ENCODE measurements at places on chromosomes 5 and 9.

DNA sequence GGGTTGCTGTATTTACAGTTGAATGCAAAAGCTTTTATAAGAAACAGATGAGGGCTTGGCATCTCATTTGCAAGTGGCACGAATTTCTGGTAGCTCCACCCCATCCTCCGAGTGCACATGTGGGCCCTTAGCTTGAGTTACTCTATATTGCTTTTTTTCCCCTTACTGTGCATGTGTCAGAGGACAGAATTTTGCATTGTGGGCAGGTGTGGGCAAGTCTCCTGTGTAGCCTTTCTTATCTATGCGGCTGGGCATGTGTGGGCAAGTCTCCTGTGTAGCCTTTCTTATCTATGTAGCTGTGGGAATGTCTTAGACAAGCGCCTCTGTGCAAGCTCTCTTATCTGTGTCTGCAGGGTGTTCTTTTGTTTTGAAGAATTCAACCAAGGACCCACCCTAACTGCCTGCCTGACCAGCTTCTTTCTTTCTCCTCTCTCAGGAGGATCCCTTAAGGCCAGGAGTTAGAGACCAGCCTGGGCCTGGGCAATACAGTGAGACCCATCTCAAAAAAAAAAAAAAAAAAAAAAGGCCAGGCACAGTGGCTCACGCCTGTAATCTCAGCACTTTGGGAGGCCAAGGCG lies 34.1 kb upstream of the SIL1 start:
- DNase-seq = no peak

DNA sequence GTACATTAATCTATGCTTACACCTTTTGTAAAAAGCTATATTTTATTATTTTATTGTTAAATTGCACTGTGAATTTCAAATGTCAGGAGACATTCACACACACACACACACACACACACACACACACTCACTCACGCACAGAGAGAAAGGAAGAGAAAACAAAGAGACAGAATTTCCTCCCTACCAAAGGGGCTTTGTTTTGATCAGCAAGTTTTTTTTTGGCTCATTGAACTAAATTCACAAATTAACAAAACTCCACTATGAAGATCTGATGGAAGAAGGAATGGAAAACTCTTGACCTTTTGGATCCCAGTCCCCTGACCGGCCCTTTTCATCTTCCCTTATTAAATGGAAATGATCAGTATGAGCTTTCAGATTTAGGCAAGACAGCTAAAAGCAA lies 161.2 kb downstream of the PDE4D start:
- DNase-seq = no peak

DNA sequence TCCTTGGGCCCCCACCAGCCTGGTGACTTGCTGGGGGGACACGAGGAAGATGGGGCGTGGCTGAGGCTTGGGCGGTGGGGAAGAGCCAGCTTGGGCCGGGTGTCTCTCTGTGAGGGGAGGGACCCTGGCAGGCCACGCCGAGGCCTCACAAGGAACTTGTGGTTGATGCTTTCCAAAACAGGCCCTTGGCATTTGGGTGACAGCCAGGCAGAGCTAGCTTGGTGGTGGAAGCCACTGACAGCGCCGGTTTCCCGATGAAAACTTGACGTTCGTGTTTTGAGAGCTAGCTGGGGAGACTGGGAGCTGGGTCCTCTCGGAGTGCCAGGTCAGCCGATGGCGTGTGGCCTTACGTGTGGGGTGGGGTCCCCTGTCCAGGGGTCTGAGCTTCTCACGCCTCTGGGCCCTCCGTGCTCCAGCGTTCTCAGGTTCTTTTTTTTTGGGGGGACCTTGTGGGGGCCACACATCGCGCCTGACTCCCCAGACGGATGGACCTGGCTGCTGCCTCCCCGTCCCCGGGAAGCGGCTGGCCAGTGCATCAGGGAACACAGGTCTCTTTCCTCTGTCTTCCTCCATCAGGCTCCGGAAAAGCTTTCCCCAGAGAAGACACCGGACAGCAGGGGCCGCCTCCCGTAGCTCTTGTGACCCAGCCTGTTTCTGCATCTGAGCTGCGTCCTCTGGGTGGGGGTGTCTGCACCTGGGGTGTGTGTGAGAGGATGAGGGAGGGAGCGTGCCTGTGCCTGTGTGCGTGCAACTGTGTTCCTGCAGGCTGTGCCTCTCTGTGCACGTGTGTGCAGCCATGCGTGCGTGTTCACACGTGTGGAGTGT lies 129.3 kb upstream of the LPCAT1 start:
- no peak for DNase-seq

DNA sequence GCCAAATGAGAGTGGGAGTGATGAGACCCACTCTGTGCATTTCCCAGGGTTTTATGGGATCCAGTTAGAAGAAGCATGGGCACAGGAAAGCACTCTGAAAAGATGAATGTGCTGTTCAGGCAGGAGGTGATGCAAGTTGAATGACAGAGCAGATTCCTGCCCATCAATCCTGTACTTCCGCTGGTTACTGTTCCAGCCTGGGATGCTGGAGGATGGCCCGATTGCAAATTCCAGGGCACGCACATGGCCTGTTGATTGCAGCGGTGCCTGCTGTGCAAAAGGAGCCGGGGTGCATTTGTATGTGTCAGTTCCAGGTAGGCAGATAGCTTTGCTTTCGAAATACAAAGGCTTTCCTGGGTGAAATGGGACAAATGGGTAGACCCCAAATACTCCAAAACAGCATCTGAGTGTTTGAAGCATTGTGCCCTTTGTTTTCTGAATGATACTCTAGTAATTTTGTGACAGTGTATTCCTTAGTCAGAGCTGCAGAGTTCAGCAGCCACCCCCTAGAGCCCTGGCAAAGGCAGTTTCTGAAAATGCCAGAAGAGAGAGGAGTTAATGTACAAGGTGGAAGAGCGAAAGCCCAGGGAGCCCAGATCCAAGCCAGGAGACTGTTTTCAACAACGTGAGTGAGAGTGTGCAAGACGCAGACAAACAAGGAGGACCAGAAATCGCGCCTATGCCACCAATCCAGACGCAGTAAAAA lies 454.2 kb upstream of the CLINT1 start:
- DNase-seq = no peak

DNA sequence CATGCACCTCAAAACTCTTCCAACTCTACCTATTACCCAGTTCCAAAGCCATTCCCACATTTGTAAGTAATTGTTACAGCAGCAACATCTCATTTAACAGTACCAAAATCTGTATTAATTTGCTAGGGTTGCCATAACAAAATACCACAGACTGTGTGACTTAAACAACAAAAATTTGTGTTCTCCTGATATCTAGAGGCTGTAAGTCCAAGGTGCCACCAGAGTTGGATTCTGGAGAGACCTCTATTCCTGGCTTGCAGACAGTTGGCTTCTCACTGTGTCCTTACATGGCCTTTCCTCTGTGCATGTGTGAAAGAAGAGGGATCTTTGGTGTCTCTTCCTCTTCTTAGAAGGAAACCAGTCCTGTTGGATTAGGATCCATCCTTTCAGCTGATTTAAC lies 203.8 kb upstream of the PIK3R1 start:
- no peak for DNase-seq

DNA sequence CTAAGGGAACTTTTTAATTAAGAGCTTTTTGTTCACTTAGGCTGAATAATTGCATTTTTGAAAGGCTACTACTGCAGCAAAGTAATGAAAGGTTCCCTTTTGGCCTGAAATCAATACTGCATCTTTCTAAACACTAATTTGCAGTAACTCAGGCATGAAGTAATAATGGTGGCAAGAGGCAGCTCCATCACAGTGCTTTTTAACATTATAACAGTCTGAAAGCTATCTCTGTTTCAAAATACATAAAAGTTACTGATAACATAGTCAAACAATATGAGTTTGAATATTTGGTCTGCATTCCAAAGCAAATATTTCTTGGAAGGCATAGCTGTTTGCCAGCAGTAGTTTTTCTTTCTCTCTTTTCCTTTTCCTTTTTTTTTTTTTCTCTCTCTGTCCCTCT lies 113.4 kb downstream of the FBN2 start:
- no peak for DNase-seq

GRCh38 chr5:113531481-113532159 lies 18.1 kb downstream of the YTHDC2 start:
- DNase-seq = no peak

DNA sequence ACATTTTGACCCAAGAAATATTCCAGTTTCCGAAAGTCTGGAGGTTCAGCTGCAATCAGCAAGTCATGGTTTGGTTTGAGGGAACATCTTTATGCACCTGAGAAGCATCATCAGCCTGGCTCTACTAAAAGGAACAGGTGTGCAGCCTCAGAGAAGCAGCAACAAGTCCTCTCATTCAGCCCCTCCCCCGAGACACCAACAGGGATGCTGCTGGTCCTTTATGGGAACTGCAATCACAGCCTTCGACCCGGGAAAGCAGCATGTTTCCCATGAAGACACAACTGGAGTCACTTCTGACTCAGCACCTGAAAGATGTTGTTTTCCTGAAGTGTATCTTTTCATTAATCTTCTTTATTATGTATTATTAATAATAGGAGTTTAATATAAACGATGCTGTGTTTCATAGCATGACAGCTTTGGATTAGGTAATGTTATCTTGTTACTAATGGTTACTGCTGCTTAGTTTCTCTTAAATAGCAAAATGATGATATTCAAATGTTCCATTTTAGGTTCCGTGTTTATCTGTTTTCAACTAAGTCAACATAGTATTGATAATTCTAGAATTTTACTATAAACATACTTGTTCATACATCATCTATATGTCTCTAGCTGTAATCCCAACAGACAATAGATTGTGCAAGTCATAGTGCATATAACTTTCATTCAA lies 15.6 kb upstream of the NREP start:
- no peak for DNase-seq

DNA sequence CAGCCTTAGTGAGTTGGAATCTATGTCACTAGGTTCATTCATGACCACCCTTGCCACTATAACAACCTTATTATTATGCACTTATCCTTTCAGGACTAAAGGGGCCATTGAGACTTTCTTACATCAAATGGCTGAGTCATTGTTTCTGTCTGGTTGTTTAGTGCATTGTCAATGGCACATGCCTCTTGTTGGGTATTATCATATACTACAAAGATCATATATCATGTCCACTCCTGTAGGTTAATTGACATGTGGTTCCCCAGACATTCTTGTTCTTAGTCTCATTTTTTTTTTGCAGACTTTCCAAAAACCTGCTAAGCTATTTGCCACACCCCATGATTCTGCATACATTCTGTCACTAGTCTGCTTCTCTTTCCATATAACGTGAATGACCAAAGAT lies 66.7 kb upstream of the PRDM9 start:
- no peak for DNase-seq

DNA sequence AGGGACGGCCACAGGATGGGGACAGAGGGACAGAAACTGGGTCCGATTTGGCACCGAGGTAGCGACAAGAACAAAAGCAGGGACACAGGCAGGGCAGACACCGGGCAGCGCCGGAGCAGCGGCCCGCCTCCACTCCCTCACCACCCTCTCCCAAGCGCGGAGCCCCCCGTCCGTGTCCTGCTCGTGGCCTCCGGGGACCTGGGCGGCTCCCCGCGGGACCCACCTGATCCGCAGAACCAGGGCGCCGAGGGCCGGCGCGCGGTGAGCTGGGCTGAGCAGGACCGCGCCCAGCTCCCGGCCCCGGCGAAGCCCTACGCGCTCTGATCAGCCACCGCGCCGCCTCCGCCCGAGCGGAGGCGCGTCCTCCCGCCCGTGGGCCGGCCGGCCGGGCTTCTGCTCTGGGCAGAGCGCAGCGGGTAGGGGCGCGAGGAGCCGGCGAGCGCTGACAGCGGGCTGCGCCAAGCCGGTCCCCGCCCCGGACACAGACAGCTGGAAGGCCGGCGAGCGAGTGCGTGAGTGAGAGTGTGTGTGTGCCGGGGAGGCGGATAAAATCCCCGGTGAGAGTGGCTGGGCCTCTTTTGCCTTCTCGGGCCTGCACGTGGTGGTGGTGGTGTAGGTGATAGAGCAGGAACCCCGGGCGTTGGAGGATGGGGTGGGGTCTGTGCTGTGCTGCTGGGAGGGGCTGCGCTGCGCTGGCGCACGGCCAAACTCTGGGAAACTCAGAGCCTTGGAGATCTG lies at the start of gene GGTA1:
Gene GGTA1, minus strand, starts transcription at position 418 of the 738 bp plus-strand sequence. CDS start 31,922 bp downstream, outside the sequence.
- DNase-seq = no peak

DNA sequence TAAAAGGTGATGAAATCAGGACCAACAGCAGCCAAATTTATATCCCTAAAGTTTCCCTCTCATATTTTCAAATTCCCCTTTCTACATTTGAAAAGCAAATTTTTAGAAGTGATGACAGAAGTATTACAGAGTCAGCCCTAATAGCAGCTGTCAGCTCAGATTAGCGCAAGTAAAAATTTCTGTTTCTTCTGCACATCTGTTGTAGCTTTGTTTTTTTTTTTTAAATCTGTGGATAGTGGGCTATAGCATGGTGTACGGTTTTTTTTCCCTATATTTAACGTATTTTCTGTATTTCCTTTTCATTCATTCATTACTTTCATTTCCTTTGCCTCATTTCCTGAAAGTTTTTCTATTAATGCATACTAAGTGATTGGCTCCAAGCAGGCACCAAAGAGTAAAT lies 99.1 kb downstream of the MACIR start:
- no peak for DNase-seq

DNA sequence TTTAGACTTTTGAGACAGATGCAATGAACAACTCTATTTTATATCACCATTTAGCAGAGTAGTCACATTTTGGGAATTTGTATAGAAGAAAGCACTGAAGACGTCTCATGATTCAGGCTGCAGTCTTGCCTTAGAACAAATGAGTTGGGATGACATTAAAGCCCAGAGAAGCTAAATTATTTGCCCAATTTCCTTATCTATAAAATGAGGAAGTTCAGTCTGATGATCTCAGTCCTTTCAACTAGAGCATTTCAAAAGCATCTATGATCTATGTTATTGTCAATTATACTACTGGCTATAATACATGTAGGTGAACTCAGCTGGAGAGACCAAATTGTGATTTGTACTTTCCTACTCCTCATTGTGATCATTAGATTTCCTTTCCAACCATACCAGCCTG lies 154.1 kb downstream of the OSTF1 start:
- no peak for DNase-seq

GRCh38 chr9:119810645-119811429 lies 441.6 kb upstream of the BRINP1 start:
- DNase-seq = no peak

- no peak for DNase-seq
Observed at GRCh38 chr5:158246661-158247060, 387.7 kb upstream of the CLINT1 start.

DNA sequence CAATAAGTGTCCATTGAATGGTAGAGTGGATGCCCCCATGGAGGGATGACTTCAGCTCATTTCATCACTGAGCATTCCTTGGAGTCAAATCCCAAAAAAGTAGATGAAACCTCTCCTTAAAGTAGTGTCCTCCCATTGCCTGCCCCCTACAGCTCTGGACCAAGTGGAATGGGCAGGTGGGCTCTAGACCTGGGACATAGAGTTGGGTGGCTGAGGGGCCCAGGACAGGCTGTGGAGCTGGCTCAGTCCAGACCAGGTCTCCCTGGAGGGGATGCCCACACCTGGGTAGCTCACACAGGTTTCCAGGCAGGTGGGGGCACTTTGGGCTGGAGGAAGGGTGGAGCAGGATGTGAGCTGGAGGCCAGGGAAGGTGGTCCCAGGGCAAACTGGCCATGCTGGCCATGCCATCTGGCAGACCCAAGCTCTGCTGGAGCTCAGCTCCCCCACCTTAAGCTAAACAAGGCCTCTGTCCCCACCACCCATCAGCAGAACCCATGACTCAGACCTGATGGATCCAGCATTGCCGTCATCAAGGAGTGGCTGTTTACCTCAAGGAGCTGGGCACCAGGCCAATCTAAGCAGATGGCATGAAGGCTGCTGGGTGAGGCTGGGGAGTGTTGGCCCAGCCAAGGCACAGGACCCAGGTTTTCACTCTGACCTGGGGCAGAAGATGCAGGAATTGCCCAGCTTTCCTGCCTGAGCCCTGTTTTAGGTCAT lies 6.2 kb upstream of the SPINK4 start:
- DNase-seq = no peak

GRCh38 chr9:6942406-6942805 lies 184.6 kb downstream of the KDM4C start:
- DNase-seq = no peak

- DNase-seq = no peak
Observed at GRCh38 chr9:107932046-107932445, 442.5 kb upstream of the KLF4 start.

Measured in NCI-H1930 (cell line).